ENCODE measurements at places on chromosomes 7 and 10.

GRCh38 chr10:18178854-18179483 lies 38.7 kb downstream of the CACNB2 start:
- DNase-seq = no peak

- DNase-seq = no peak
Observed at GRCh38 chr10:84101042-84101441, 38.3 kb upstream of the GHITM start.

GRCh38 chr7:106294334-106294733 lies 9.6 kb upstream of the NAMPT start:
- DNase-seq = no peak

DNA sequence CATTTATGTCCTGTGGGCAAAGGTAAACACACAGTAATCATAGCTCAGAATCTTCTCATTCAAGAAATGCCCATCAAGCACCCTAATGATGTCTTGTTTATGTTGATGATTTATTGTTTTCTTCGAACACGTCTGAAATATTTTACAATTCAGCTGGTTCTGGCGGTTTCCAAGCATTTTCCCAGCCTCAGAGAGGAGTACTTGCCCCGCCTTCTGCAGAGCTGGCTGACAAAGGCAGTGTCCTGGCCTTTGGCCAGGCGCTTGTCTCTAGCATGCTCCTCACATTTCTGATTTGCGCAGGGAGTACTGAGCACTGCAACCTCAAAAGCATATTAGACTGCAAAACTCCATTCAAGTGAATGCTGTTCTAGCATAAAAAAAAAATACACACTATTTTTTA lies 314.2 kb upstream of the GNAI1 start:
- DNase-seq = no peak

GRCh38 chr10:31204090-31204489 lies 114.9 kb upstream of the ZEB1 start:
- DNase-seq = no peak

DNA sequence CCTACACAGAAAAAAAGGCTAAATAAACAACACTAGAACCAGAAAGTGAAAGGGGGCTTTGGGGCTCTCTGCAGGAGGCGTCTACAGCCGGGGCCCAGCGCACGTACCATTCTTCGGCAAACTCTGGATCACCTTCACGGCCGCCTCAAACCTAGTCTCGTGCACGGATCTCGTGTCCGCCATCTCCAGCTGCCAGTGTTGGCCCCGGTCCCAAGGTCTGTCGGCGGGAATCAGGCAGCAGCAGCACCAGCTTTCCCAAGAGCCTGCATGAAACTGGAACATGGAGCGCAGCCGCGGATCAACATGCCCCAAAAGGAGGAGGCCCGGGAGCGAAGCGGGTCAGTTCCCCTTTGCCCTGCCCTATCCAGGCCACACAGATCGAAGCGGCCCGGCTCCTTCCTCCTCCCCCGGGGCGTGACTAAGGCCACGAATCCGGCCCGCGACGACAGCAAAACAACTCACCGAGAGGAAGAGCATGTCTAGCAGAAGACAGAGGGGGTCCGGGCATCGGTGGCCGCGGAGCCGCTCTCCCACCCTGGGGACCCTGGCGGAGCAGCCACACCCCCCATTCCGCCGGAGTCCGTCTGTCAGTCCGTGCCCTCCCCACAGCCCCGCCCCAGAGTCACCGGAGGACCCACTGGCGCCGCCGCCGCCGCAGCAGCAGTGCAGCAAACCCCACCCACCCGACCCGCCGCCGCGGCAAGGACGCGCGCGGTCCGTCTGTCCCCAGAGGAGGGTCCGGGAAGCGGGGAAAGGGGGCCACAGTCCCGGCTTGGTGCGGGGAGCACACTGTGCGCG lies at the start of gene ACBD5:
TSS of gene ACBD5 (minus strand) at position 586 of the 798 bp plus-strand sequence. CDS start at position 477, 109 bp downstream.
- peak; percentile 25 for DNase-seq

DNA sequence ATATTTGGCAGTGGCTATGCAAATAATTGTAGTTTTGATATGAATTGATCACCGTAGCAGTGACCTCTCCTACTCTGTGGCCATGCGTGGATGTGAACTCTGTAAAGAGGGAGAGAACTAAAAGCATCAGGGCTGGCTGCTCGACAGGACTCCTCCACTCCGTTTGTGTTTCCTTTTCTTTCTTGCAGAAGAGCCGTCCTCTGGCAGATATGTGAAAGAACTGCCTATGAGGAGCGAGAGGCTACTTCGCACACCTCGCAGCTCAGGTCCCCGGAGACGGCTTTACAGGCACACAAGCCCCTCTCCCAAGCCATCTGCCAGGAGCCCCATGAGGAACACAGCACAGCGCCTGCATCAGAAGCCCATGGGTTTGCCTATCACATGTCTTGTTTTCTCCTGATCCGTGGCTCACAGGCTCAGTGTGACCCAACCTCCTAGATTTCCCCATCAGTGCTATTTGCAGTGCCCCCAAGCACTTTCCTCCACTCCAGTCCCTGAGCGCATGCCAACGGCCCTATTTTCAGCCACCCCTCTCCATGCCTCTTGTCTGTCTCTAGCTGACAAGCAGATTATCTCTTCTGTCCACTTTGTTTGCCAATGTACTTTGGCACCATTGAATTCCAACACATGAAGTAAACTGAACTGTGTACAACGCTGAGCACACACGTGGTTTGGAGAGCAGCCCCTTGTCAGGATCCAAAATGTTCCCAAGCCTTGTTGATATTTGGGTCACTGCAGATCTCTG lies 164.3 kb upstream of the AKR1E2 start:
- DNase-seq = no peak

DNA sequence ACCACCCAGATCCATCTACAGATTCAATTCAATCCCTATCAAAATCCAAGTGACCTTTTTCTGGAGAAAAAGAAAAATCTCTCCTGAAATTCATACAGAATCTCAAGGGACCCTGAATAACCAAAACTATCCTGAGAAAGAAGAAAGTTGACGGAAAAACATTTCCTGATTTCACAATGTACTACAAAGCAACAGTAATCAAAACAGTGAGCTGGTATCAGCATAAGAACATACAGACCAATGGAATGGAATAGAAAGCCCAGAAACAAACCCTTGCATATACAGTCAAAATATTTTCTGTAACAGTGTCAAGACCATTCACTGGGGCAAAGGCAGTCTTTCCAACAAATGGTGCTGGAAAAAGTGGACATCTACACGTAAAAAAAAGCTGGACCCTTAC lies 89.9 kb downstream of the JMJD1C start:
- DNase-seq = no peak

DNA sequence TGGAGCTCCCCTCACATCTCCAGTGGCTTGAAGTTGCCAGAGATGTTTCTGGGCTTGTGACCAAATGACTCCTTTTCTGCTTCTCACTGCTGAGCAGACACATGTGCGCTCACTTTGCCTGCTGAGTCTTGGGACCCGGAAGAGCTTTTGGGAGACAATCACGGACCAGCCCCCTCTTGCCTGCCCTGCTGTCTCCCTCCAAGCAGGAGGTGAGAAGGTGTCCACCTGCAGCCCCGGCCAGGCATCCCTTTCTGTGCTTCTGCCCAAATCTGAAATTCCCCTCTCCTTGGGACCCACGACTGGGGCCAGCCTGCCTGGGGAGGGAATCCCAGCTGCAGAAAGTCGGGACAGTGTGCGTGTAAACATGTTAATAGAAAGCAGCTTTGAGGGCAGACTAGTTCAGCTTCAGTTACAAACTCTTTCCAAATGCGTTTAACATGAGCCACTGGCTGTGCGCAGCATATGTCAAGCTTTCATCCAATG lies 31.7 kb downstream of the HTRA1 start:
- no peak for DNase-seq

DNA sequence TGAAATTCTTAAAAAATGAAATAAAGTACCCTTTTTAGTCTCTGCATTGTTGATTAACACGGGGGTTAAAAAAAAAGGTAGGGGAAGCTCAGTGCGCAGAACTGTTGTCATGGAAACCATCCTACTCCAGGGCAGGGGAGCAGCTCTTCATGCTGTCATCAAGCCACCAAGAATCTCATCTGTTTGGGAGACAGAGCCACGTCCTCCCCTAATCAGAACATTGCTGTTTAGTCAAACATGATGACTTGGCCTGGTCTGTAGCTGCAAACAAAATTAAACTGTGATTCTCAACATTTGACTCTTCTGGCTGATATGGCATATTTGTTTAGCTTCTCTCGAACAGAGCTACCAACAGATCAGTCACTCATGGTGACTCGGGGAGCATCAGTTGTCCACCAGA lies 254.4 kb upstream of the KLF14 start:
- DNase-seq = no peak
